Foreskin keratinocyte (primary cell): ENCODE measurements at places on chromosomes 2 and 18.
A peak's percentile ranks its signal among the peaks of the same experiment; 100 is the strongest.

GRCh38 chr2:203743441-203743981 is 37.1 kb downstream of the CD28 start:
- no peak for DNase-seq

- no peak for DNase-seq
Observed at GRCh38 chr2:101432411-101433181, 42.3 kb downstream of the RFX8 start.

- no peak for DNase-seq
Observed at GRCh38 chr2:160063879-160064612, 1.6 kb upstream of the PLA2R1 start.

DNA sequence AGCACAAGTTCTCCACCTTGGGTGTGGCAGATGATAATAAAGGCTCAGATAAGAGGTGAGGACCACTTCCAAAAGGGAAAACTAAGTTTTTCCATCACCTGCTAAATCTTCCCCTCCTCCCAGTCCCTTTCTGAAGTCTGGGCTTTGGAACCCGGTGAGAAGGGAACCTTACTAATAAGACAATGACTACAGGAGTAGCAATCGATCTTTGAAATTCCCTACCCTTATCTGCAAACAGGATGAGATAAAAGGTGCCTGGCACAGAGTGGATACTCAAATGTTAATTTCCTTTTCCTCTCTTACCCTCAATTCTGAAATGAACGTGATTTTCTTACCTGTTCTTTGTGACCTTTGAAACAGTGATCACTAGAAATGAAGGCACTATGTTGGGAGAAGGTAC is 69.7 kb upstream of the NARS1 start:
- no peak for DNase-seq

GRCh38 chr2:39954346-39954745 is 175.3 kb upstream of the THUMPD2 start:
- no peak for DNase-seq

- no peak for DNase-seq
Observed at GRCh38 chr2:66903183-66903582, 468.3 kb downstream of the MEIS1 start.

DNA sequence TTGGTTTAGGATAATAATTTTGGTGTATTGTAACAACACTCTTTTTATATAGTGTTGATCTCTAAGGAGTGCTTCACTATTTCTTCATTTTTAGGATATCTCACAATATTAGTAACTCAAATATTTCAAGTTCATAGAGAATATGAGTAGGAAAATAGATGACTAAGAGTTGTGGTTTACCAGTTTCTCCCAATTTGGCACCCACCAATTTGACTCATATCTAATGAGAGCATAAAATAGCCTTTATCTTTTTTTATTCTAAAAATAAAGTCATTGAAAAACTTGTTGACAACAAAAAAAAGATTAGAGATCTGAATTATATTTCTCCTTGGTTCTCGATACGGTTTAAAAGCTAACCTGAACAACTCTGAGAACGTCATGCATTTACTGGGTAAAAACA is 204.0 kb downstream of the PARD3B start:
- peak; percentile 29 for DNase-seq

GRCh38 chr2:127644066-127645025 is 1.6 kb upstream of the GPR17 start:
- no peak for DNase-seq

DNA sequence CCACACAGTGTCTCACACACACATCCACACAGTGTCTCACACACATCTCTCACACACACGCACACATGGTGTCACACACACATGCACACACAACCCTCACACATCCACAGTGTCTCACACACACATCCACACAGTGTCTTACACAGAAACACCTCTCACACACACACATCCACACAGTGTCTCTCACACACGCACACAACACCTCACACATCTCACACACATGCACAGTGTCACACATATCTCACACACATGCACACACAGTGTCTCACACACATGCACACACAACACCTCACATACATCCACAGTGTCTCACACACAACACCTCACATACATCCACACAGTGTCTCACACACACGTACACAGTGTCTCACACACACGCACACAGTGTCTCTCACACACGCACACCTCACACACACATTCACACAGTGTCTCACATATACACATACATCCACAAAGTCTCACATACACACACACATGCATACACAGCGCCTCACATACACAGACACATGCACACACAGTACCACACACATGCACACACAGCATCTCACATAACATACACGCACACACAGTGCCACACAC is 473.9 kb upstream of the HS6ST1 start:
- DNase-seq, result no peak

DNA sequence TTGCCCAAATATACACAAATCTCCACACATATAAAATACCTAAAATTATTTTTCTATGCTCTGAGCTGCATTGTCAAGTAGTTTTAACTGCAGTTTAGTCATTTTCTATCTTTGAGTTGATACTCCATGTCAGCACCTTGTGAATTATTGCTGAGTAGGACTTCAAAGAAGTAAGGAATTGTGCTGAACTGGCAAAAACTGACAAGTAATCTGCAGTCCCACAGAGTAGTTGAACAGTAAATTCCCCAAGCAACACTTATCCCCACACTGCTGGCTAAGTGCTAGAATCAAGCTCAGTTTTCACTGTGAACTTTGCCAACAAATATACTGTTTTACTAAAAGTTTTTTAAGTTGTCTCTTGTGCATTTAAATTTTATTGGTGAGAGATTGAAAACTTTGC is 141.8 kb upstream of the ST6GAL2 start:
- DNase-seq, result no peak

GRCh38 chr2:225033440-225034318 is 8.6 kb downstream of the DOCK10 start:
- DNase-seq, result no peak

DNA sequence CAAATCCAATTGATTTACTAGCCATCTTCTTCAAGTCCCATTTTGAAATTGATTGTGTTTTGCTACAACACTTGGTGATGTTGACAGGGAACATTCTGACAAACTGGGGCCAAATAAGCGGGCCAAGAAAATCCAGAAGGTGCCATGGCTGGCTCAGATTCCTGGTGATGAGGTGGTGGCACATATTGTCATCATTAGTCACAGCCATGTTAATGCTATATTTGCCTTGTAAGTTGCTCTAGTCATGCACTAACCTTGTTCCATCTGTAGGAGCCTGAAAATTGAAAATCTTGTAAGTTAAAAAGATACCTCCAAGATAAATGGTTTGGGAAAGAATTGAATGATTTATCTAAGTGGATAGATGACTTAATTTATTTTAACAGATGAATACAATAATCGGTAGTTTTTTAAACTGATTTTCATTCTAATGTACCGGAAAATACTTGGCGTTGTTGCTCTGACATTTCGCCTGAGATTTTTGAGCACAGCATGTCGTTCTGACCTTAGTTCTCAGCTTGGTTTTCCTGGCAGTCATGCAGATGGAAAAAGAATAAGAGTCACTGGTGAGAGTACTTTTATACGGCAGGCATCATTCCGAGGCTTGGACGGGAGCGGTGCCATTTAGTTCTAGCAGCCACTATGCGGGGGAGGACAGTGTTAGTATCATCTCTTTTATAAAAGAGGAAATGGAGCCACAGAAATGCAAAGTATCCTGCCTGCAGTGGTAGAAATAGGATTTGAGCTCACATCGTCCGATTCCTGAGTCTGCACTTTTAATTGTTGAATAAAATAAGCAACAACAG is 133.9 kb downstream of the ZNF532 start:
- DNase-seq, result peak; percentile 40
